Astrocyte (in vitro differentiated cells and primary cell): ENCODE measurements at places on chromosomes 3 and 15.

- H3K4me3 ChIP-seq = no peak overlapping the region
- H3K27me3 ChIP-seq = no peaks in the 10 kb centered on the region
- H3K27ac ChIP-seq = no peak overlapping the region
- H3K4me1 ChIP-seq = no peaks in the 10 kb centered on the region
These were observed 37.7 kb downstream of the MCCC1 start for GRCh38 chr3:183061391-183062172.

DNA sequence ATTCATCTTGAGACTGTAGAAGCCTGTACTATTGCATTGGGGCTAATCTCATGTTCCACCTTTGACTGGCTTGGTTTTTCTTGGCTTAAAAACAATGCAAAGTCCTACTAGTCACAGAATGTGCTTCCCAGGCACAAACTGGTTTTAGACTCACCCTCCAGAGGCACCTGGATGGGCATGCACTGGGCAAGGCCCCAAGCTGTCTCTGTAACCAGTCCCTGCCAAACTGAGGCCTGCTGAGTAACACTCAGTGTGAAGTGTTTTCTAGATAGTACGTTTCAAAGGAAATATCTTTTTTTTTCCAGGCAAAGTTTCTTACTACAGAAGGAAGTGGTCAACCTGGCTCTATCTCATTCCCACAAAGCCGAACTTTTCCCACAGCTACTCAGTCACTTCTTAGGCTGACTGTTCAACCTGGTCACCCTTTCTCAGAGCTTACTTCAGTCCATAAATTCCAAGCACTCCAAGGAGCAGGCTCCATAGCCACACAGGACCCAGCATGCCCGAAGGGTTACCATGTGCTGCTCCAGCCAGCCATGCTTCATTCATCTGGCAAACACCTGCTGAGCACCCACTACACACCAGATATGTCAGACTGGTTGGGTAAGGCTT, 57.4 kb downstream of the NPTN start:
- no peaks in the 10 kb centered on the region for H3K4me1 ChIP-seq
- peak; percentile 88 for DNase-seq
- peaks cover 26% of the 10 kb centered on the region for H3K36me3 ChIP-seq
- H3K27me3 ChIP-seq = no peaks in the 10 kb centered on the region
- no peak overlapping the region for H3K4me3 ChIP-seq
- no peak overlapping the region for H3K27ac ChIP-seq

DNA sequence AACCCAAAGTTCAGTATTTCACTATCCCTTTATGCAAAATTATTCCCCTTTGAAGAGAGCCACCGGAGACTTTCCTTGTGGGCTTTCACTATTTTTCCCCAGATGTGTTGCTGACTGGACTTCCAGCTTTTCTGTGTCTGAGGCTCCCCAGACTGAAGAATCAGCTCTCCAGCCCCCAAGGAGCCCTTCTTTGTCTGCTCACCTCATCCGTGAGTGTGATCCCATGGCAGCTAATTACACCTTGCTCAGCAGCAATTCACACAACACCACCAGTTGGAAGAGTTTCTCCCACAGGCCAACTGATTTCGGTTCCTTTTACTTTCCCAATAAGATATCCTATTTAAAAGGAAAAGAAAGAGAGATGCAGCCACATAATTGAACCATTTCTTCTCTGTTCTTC, 249.5 kb upstream of the TRIM42 start:
- no peak overlapping the region for H3K4me3 ChIP-seq
- no peak overlapping the region for H3K27ac ChIP-seq
- H3K36me3 ChIP-seq = no peaks in the 10 kb centered on the region
- DNase-seq = no peak
- H3K4me1 ChIP-seq = no peaks in the 10 kb centered on the region

- no peaks in the 10 kb centered on the region for H3K36me3 ChIP-seq
- no peak overlapping the region for H3K27ac ChIP-seq
- no peak overlapping the region for H3K4me3 ChIP-seq
- DNase-seq = no peak
- H3K27me3 ChIP-seq = peaks cover 5% of the 10 kb centered on the region
- H3K4me1 ChIP-seq = no peaks in the 10 kb centered on the region
These were observed 15.3 kb upstream of the NRROS start for GRCh38 chr3:196624067-196624790.

DNA sequence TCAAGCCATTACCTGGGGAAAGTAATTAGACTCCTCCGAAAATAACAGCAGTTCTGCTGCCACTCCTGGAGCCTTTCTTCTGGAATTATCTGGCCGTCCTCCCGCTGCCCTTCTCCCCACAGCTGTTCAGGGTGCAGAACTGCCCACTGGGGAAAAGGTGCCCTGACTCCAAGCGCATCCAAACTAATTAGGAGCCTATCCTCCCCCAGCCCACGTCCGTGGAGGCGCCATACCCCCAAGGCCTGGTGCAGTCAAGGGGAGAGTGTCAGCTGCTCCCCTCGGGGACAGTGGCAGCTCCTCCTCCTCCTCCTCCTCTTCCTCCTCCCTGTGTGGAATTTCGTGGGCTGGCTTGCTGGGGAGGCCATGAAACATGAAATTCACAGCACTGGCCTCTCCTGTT, 177.2 kb downstream of the XXYLT1 start:
- no peaks in the 10 kb centered on the region for H3K4me1 ChIP-seq
- no peaks in the 10 kb centered on the region for H3K27me3 ChIP-seq
- no peaks in the 10 kb centered on the region for H3K36me3 ChIP-seq
- no peak overlapping the region for H3K4me3 ChIP-seq
- H3K27ac ChIP-seq = no peak overlapping the region
- DNase-seq = no peak

GRCh38 chr3:50412231-50412754, 53.0 kb upstream of the TMEM115 start:
- no peak overlapping the region for H3K4me3 ChIP-seq
- H3K27me3 ChIP-seq = peaks cover 4% of the 10 kb centered on the region
- H3K36me3 ChIP-seq = no peaks in the 10 kb centered on the region
- no peaks in the 10 kb centered on the region for H3K4me1 ChIP-seq
- no peak overlapping the region for H3K27ac ChIP-seq

GRCh38 chr3:12041446-12042041, 37.4 kb downstream of the SYN2 start:
- peaks cover 3% of the 10 kb centered on the region for H3K27me3 ChIP-seq
- H3K4me1 ChIP-seq = no peaks in the 10 kb centered on the region
- no peak overlapping the region for H3K4me3 ChIP-seq
- no peak for DNase-seq
- H3K36me3 ChIP-seq = no peaks in the 10 kb centered on the region

DNA sequence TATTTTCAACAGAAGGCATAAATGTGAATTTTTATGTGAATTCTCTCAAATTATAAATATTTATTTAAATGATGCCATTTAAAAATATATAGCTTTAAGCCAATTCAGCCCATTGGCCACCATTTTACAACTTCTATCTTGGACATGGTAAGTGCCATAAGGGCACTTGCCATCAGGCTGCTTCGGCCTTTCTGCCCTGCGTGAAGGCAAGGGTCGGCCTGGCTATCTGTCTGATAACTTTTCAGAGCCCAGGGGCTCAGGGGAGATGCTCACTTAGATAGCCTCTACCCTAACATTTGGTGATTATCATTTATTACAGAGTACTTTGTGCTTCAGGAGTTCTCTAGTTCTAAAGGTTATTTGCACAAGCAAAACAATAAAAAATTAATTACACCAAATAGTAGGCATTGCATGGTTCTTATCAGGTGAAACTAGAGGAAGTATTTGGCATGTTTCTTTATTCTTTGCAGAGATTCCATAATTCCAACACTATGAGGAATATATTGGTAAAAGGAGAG, 62.4 kb upstream of the MBNL1 start:
- H3K4me1 ChIP-seq = no peaks in the 10 kb centered on the region
- no peaks in the 10 kb centered on the region for H3K27me3 ChIP-seq
- no peaks in the 10 kb centered on the region for H3K36me3 ChIP-seq
- no peak overlapping the region for H3K27ac ChIP-seq
- DNase-seq = no peak
- no peak overlapping the region for H3K4me3 ChIP-seq

GRCh38 chr3:89622063-89622700, 514.8 kb downstream of the EPHA3 start:
- H3K4me3 ChIP-seq = no peak overlapping the region
- no peaks in the 10 kb centered on the region for H3K27me3 ChIP-seq
- no peaks in the 10 kb centered on the region for H3K36me3 ChIP-seq
- no peaks in the 10 kb centered on the region for H3K4me1 ChIP-seq
- no peak for DNase-seq
- H3K27ac ChIP-seq = no peak overlapping the region

GRCh38 chr15:40338921-40339620, 1.7 kb downstream of the CCDC9B start:
- H3K4me1 ChIP-seq = peaks cover 73% of the 10 kb centered on the region
- H3K4me3 ChIP-seq = peak overlapping the region; percentile 68
- peaks cover 3% of the 10 kb centered on the region for H3K36me3 ChIP-seq
- no peaks in the 10 kb centered on the region for H3K27me3 ChIP-seq
- H3K27ac ChIP-seq = peak overlapping the region; percentile 99
- peak; percentile 91 for DNase-seq

DNA sequence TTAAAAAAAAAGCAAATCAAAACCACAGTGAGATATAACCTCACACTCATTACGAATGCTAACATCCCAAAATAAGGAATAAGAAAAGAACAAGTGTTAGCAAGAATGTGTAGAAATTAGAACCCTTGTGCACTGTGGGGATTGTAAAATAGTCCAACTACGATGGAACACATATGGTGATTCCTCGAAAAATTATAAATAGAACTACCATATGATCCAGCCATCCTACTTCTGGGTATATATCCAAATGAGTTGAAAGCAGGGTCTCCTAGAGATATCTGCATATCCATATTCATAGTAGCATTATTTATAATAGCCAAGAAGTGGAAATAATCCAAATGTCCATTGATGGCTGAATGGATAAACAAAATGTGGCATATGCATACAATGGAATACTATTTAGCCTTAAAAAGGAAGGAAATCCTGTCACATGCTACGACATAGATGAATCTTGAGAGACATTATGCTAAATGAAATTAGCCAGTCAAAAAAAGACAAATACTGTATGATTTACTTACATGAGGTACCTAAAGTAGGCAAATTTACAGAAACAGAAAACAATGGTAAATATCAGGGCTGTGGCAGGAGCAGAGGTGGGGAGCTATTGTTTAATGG, 55.6 kb downstream of the UACA start:
- no peak overlapping the region for H3K4me3 ChIP-seq
- no peak overlapping the region for H3K27ac ChIP-seq
- H3K36me3 ChIP-seq = peaks cover 3% of the 10 kb centered on the region

- H3K36me3 ChIP-seq = no peaks in the 10 kb centered on the region
- no peaks in the 10 kb centered on the region for H3K27me3 ChIP-seq
- no peak overlapping the region for H3K4me3 ChIP-seq
- no peak for DNase-seq
- H3K4me1 ChIP-seq = no peaks in the 10 kb centered on the region
- H3K27ac ChIP-seq = no peak overlapping the region
These were observed 74.0 kb upstream of the SAMMSON start for GRCh38 chr3:69925506-69925905.

DNA sequence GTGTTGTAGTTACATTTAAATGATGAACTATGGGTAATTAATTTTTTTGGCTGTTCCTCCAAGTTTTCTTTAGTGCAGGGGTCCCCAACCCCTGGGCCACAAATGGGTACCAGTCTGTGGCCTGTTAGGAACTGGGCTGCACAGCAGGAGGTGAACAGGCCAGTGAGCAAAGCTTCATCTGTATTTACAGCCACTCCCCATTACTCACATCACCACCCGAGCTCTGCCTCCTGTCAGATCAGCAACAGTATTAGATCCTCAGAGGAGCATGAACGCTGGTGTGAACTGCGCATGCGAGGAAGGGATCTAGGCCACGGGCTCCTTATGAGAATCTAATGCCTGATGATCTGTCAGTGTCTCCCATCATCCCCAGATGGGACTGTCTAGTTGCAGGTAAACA, 75.9 kb upstream of the RPL35A start:
- DNase-seq = no peak
- H3K36me3 ChIP-seq = peaks cover 10% of the 10 kb centered on the region
- H3K4me1 ChIP-seq = no peaks in the 10 kb centered on the region
- no peak overlapping the region for H3K4me3 ChIP-seq
- no peak overlapping the region for H3K27ac ChIP-seq
- H3K27me3 ChIP-seq = no peaks in the 10 kb centered on the region

DNA sequence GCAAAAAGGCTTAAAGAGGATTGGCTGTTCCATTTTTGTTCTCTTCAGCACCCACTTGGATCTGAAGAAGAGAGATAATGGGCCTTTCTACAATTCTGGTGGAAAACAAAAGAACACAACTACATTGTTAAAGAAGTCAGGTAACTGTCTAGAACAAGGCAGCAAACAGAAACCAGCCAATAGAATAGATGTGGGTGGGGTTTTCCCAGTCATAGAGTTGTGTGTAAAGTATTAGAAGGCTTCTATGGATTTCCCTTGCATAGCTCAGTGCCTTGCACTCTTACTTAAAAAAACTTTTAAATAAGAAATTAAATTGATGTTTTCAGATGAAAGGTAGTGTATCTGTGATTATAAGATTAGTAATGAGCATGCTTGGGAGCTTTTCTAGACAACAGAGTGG, 462.7 kb upstream of the ATP11B start:
- peaks cover 18% of the 10 kb centered on the region for H3K4me1 ChIP-seq
- H3K27me3 ChIP-seq = no peaks in the 10 kb centered on the region
- no peak overlapping the region for H3K27ac ChIP-seq
- no peak overlapping the region for H3K4me3 ChIP-seq
- DNase-seq = no peak

DNA sequence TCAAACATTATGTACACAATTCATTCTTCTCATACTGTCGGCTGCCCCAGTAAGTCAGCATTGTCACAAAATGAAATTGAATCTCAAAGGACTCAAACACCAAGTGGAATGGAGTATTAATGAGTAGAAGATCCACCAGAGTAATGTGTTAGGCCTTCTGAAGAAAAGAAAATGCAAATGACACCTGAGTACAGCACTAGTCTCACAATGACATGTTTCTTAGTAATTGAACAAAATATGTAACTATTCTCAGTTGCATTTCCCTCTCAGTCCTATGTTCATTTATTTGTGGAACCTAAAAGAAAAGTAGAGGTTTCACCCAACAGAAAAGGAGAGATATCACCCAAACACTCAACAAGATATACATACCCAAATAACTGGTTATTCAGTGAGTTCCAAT, 283.9 kb upstream of the THBS1 start:
- H3K36me3 ChIP-seq = no peaks in the 10 kb centered on the region
- H3K27me3 ChIP-seq = no peaks in the 10 kb centered on the region
- no peak for DNase-seq
- no peak overlapping the region for H3K4me3 ChIP-seq
- H3K27ac ChIP-seq = no peak overlapping the region
- peaks cover 22% of the 10 kb centered on the region for H3K4me1 ChIP-seq

GRCh38 chr3:46724424-46724823, 6.8 kb upstream of the PRSS50 start:
- no peak for DNase-seq
- peaks cover 9% of the 10 kb centered on the region for H3K27me3 ChIP-seq
- H3K4me1 ChIP-seq = peaks cover 3% of the 10 kb centered on the region
- H3K4me3 ChIP-seq = no peak overlapping the region

- H3K4me1 ChIP-seq = no peaks in the 10 kb centered on the region
- no peak overlapping the region for H3K4me3 ChIP-seq
- no peak overlapping the region for H3K27ac ChIP-seq
- DNase-seq = no peak
- no peaks in the 10 kb centered on the region for H3K27me3 ChIP-seq
These were observed 26.9 kb downstream of the DNASE1L3 start for GRCh38 chr3:58183891-58184290.
